HepG2 (cell line): ENCODE measurements at places on chromosomes 4 and X. TPM values are rescaled to one million over a fixed set of nuclear protein-coding genes. Genes with fewer than 3 reads are reported as not detected.

The FAM9B gene
- total RNA-seq, result not detected in 2 replicates

The ZCCHC12 gene
- 0.14 and 0.20 TPM in 2 replicates for total RNA-seq

The FRAS1 gene
- total RNA-seq, result 22.5 and 31.6 TPM in 2 replicates

The KCTD8 gene
- total RNA-seq, result not detected in 2 replicates

The IRS4 gene
- not detected in 2 replicates for total RNA-seq

The SPIN2A gene
- total RNA-seq, result 0.60 TPM in 1 of 2 replicates, not detected in the other

The TASL gene
- total RNA-seq, result not detected in 2 replicates

The C4orf36 gene
- total RNA-seq, result not detected in 2 replicates

The AKAP4 gene
- not detected in 2 replicates for total RNA-seq

The LARP1B gene
- total RNA-seq, result 52.7 and 57.1 TPM in 2 replicates

The FGF13 gene
- 0.33 and 0.84 TPM in 2 replicates for total RNA-seq

The ADGRG4 gene
- not detected in 2 replicates for total RNA-seq

The PAGE2B gene
- total RNA-seq, result not detected in 2 replicates

The UBL4A gene
- 25.5 and 29.1 TPM in 2 replicates for total RNA-seq

The DGAT2L6 gene
- not detected in 2 replicates for total RNA-seq

The USP26 gene
- not detected in 2 replicates for total RNA-seq

The XAGE1A gene
- not detected in 2 replicates for total RNA-seq

The NDNF gene
- total RNA-seq, result not detected in 2 replicates

The GPRASP2 gene
- 1.3 and 1.6 TPM in 2 replicates for total RNA-seq

The ADAM29 gene
- not detected in 2 replicates for total RNA-seq

The GLRA2 gene
- total RNA-seq, result not detected in 2 replicates

The ZCCHC18 gene
- total RNA-seq, result 0.18 TPM in 1 of 2 replicates, not detected in the other

The ABLIM2 gene
- 0.18 and 0.20 TPM in 2 replicates for total RNA-seq

The DCLK2 gene
- total RNA-seq, result not detected in 2 replicates

The UGT2B10 gene
- total RNA-seq, result 97.8 and 148 TPM in 2 replicates

The SSX4 gene
- total RNA-seq, result not detected in 2 replicates

The LUZP4 gene
- not detected in 2 replicates for total RNA-seq

The UGT2B15 gene
- total RNA-seq, result 0.04 TPM in 1 of 2 replicates, not detected in the other

The KLHL4 gene
- 0.13 and 0.15 TPM in 2 replicates for total RNA-seq

The GDPD2 gene
- 0.04 TPM in 1 of 2 replicates, not detected in the other for total RNA-seq

The STATH gene
- total RNA-seq, result not detected in 2 replicates

The KLB gene
- 41.9 and 82.0 TPM in 2 replicates for total RNA-seq

The SLC25A31 gene
- 0.04 TPM in 1 of 2 replicates, not detected in the other for total RNA-seq

The DDX53 gene
- total RNA-seq, result not detected in 2 replicates

The CD38 gene
- not detected in 2 replicates for total RNA-seq

The F8A3 gene
- total RNA-seq, result 0.24 TPM in 1 of 2 replicates, not detected in the other

The AGTR2 gene
- total RNA-seq, result not detected in 2 replicates

The MAGEB10 gene
- total RNA-seq, result not detected in 2 replicates

The PRDM5 gene
- not detected in 2 replicates for total RNA-seq

The EDA2R gene
- total RNA-seq, result 9.3 and 10.0 TPM in 2 replicates

The IL2RG gene
- not detected in 2 replicates for total RNA-seq

The PRKG2 gene
- 0.04 TPM in 1 of 2 replicates, not detected in the other for total RNA-seq

The ARX gene
- not detected in 2 replicates for total RNA-seq

The MAGEA2 gene
- total RNA-seq, result 0.15 and 0.35 TPM in 2 replicates
